ENCODE measurements at places on chromosomes 2 and 18.

- DNase-seq = no peak
These were observed 471.9 kb upstream of the UBE2E3 start for GRCh38 chr2:180508458-180508857.

DNA sequence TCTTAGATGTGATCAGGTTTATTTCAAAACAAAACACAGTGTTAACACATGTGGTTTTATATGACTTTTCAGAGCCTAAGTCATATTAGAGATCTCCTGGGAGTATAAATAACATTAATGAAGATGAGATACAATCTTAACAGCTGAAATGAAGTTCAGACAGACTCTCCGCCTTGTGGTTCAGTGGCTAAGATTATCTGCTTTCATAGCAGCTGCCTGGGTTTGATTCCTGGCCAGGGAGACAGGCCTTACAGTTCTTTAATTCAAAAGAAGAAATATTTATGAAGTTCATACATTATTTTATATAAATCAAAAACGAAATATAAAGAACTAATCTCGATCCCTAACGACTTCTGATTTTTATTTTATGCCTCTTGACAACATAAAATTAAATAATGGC is 35.2 kb upstream of the TTC32 start:
- no peak for DNase-seq

- DNase-seq = no peak
These were observed 17.3 kb downstream of the PDCD1 start for GRCh38 chr2:241841181-241842066.

GRCh38 chr2:28578774-28579173 is 82.9 kb downstream of the PLB1 start:
- no peak for DNase-seq

DNA sequence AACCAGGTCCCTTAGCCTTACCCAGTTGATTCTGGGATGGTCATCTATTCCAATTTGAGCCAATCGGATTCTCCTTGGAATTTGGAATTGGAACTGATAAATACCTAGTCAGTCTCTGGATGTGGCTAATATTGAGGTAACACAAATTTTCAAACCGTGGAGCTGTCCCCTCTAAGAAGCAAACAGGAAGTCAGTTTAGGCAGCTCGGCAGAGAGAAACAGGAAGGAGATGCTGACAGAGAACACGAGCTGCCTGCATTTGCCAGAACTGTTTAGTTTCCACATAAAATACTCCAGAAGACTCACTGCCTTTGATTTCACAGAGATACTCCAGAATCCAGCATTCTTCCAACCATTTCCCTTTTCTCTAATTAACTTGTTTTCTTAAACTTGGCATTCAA is 1024.9 kb downstream of the BCL11A start:
- no peak for DNase-seq

DNA sequence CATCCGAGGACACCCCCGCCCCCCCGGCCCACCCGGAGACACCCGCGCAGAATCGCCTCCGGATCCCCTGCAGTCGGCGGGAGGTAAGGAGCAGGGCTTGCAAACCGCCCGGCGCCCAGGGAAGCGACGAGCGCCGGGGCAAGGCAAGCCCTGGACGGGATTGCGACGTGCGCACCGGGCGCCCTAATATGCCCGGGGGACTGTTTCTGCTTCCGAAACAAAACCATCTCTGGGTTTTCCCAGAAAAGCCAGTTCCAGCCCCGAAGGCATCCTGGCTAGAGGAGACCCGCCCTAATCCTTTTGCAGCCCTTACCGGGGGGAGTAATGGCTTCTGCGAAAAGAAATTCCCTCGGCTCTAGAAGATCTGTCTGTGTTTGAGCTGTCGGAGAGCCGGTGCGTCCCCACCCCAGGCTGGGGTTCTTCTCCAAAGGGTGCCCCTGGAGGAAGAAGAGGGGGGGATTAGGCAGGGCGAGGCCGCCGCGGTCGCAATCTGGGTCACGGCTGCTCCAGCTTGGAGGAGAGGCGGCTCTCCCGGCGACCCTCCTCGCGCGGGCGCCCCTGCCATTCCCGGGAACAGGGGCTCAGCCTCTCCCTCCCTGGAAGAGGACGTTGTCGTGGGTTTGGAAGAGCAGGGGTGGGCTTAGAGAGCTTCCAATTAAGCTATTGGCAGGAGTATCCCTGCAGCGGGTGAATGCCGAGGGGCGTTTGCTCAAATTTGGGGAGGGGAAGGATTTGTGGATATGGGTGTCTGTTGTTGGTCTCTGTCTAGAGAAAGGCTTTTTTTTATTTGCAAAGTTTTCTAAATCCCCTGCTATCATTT is 521 bp downstream of the MYCN start:
- DNase-seq = no peak

DNA sequence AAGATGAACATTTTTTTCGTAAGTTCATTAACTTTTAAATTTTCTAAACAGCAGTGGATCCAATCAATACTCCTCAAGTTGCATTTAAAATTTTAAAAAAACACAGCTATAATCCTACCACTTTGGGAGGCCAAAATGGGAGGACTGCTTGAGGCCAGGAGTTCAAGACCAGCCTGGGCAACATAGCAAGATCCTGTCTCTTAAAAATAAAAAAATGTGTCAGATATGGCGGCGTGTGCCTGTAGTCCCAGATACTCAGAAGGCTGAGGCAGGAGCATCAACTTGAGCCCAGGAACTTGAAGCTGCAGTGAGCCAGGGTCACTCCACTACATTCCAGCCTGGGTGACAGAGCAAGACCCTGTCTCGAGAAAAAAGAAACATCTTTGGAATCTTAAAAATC is 59.8 kb upstream of the RNU4ATAC start:
- no peak for DNase-seq

GRCh38 chr18:56903686-56904085 is 243.2 kb upstream of the BOD1L2 start:
- DNase-seq = no peak

DNA sequence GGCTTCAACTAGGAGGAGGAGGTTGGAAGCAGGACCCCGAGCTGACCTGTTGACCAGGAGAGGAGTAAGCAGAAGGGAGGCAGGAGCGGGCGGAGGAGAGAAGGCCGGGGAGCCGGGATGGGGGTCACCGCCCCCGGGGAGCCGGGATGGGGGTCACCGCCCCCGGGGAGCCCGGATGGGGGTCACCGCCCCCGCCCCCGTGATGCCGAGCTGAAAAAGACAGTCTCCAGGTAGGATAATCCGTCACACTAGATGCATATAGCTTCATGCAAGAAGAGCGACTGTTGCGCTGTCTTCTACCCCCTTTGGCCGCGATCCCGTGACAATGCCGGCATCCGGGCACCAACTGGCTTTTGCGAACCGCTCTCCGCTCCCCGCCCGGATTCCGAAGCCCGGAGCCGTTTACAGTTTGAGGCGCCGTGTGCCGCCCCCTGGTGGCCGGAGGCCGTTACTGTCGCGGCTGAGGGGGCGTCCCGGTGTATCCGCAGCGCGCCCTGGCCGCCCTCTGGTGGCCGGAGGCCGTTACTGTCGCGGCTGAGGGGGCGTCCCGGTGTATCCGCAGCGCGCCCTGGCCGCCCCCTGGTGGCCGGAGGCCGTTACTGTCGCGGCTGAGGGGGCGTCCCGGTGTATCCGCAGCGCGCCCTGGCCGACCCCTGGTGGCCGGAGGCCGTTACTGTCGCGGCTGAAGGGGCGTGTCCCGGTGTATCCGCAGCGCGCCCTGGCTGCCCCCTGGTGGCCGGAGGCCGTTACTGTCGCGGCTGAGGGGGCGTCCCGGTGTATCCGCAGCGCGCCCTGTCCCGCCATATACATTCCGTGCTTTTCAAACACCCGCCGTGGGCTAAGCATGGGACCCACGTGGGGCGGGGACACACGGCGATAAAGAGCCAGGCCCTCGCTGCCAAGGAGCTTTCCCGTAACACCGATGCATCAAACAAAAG is 89.6 kb downstream of the ACTR3 start:
- DNase-seq = peak; percentile 58

GRCh38 chr18:26868968-26869586 is 3.6 kb upstream of the AQP4 start:
- DNase-seq = no peak

DNA sequence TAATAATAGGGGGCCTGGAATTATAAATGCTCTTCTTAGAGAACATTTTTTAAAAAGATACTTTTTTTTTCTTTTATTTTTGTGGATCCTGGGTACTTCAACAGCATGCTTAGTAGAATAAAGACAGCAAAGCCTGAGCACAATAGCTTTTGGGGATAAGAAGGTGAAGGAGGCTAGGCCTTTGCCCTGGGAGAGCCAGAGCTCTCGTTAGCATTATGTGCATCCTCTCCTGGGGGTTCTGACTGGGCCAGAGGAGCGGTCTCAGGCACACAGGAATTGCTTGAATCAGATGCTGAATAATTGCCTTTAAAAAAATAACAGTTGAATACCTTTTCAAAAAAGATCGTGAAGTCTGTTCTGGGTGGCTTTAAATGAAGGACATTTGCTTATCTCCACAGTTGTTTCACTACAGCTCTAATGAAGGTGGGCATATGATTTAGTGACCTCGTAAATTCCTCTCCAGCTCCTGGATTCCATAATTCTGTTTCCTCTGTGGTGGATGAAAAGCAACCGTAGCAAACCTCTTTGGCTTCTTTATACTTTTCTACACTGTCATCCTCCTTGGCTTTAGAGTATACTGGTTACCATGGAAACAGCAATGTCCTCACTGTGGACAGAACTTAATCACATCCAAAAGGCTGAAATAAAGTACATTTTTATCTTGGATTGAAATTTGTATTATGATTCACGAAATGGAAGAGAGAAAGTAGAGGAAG is 133.8 kb downstream of the MAIP1 start:
- no peak for DNase-seq

GRCh38 chr2:109344270-109344805 is 215.3 kb downstream of the SH3RF3 start:
- DNase-seq = no peak

DNA sequence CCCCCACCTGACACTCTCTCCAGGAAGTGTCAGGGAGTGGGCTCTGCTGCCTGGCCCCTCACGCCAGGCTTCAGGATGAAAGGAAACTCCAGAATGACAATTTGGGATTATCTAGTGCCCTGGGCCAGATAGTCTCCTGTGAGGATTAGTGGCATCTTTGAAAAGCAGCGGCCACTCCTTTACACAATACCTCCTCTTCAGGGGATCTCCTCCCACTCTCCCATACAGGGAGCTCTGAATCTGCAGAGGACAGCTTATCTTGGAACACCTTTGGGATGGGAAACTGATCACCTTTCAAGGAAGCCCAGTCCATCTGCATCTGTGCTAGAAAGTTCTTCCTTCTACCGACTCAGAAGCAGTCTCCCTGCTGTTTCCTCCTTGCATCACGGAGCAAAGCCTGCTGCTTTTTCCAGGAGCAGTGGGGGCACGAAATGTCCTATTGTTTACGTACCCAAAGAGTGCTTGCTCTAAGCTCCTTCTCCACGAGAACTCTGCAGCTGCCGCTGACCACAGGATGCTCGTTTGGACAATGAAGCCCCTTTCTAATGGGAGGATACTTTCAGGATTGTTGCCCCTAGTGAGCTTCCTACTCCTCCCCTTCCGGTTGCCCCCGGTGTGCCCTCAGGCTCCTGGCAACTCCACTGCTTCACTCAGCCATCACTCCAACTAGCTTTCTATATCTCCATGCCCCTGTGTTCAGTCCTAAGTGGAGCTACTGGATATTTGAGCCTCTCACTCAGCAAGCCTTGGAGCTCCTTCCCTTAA is 31.5 kb downstream of the SIX3 start:
- DNase-seq = no peak

GRCh38 chr2:88608184-88608583 is 19.1 kb downstream of the EIF2AK3 start:
- no peak for DNase-seq

DNA sequence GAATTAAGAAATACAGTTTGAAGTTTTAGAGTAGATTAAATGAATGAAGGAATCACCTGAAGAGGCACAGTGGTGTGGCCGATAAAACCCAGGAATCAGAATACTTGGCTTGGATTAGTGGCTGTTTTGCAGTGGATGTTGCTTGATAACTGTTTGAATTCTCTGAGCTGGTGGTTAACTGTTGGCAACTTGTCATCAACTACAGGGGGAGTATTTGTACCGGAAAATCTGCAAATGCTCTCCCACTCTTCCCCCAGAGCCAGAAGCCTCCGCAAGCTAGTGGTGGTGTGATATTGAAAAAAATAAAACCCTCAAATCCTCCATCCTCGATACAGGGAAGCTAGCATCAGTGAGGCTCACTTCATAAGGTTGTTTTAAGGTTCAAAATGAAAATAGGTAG is 326.7 kb downstream of the DPP10 start:
- DNase-seq = no peak

DNA sequence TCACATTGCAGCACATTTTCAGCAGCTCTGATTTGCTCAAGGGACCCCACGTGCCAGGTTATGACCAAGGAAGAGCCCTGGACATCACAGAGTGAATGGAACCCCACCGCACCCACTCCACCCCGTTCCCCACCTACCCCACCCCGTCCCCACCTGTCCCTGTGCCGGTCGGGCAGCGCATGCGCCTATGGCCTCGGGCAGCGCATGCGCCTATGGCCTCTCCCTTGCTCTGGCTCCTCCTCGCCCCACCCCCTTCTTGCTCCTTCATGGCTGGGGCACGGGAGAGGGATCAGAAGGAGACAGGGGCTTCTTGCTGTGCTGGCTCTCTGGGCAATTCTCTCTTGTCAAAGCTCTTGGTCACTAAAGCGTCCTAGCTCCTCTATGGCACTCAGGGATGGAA is 371.8 kb upstream of the HS6ST1 start:
- DNase-seq = no peak

GRCh38 chr2:179240481-179241451 is 23.9 kb downstream of the SESTD1 start:
- no peak for DNase-seq

DNA sequence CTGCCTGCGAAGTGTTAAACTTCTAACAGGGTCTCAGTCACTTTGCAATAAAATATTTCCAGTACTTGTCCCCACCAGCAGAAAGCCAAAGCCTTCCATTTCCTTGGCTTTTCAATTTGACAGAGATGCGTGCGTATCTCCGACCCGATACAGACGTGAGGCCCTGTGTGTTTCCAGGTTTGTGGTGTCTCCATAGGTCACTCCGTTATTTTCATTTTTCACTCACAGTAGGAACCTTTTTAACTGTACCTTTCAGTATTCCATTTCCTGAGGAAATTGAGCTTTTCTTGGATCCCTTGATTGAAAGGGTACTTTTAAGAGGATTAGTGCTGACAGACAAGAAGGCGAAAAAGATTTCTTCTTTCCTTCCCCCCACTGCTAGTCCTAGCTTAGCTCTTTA is 116.3 kb upstream of the TTN start:
- no peak for DNase-seq

DNA sequence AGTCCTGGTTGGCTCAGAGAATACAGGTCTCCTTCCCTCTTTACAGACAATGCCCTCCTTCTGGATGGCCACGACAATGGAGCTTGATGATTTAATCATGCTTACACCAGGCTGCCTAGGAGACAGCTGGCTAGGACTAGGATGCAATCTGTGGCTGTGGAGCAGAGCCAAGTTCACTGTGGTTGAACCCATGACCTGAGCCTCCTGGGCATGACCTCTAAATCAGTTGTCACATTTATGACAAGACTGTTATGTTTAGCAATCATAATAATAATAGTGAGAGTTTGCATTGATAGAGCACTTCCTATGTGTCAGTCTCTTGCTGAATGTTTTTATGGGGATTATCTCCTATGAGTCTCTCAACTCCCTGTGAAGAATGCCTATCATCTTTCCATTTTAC is 244.1 kb downstream of the ICOS start:
- DNase-seq = no peak
